ENCODE measurements at places on chromosomes 3 and 15.
A peak's percentile ranks its signal among the peaks of the same experiment; 100 is the strongest.

DNA sequence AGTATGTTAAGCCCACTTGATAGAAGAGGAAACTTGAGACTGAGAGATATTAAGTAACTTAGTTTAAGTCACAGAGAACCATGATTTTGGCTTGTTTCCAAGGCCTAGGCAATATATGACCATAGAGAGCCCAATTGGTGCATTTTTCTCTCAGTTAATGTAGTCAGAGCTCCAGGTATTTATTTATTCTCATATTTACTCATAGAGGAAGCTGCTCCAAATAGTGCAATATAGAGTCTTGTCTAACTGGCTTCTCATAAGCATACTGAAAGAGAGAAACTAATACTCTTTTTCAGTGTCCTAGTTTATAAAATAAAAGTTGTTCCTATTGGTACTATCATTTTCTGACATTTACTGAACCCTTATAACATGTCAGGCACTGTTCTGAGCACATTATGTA is 15.2 kb downstream of the TRNT1 start:
- no peak for DNase-seq

- no peak for DNase-seq
Measured at GRCh38 chr3:122263058-122263457, 62.0 kb upstream of the CSTA start.

GRCh38 chr3:148331081-148331846 is 366.4 kb upstream of the AGTR1 start:
- DNase-seq = no peak

DNA sequence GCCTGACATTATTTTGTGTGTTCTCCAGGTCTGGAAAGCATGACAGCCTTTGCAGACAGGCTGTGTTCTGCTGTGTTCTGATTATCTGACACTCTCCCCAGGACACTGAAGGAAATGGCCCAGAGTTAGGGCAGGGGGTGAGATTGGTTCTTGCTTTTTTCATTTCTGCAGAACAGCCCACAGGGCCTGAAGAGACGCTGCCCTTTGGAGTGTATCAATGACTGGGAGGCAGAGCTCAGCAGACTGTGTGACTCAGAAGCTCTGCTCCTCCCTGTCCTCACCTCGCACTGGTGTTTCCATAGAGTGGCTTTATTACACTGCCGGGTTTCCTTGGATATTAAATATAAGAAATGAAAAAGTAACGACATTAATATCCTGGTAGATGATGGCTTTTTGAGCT is 523.6 kb downstream of the NTRK3 start:
- no peak for DNase-seq

DNA sequence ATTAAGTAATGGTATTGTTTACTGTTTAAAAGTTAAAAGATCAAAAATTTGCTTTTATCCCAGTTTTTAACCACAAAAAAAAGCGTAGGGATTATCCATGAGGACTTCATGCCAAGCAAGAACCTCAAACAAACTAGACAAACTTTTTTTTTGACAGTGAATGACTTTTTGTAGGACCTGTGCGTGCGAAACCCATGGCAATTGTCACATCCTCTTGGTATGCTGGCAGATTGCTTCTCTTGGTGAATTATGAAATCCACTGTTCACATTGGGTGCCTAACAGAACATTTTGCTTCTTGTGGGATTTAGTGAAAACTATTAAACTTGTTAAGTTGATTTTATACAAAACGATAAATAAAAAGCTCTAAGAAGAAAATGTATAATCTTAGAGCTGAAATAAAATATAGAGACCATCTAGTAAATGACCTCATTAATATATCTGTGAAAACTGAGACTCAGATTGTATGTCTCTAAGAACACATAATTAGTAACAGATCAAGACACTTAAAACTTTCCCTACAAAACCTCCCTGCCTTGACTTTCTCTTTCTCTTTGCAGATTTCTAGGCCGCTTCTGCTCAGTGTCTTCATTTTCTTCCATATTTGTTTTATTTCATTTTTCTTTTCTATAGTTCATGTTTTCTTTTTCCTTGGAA is 87.3 kb upstream of the CGNL1 start:
- DNase-seq = no peak

- DNase-seq = no peak
Measured at GRCh38 chr3:41272667-41273066, 73.4 kb downstream of the CTNNB1 start.

- peak; percentile 58 for DNase-seq
Measured at GRCh38 chr3:188287762-188288505, 134.0 kb downstream of the LPP start.

GRCh38 chr3:196642434-196642833 is 2.9 kb downstream of the NRROS start:
- DNase-seq = no peak

DNA sequence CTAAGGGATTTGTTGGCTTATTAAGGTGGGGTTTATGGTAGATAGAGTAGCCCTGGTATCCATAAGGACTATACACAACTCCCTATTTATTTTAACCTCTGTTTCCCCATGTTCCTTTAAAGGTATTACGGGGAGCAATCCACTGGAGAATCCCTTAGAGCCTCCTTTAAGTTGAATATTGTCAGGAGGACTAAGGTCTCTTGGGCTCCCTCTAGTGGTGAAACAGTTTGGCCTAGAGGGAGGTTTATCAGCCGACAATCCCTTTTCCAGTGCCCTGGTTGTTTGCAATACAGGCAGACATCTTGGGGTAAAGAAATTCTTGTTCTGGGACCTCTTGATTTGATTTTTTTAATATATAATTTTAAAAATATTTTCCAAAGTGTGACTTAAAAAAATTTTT is 12.9 kb downstream of the OPA1 start:
- DNase-seq = peak; percentile 67

- DNase-seq = peak; percentile 25
Measured at GRCh38 chr3:13217736-13218540, 144.7 kb upstream of the IQSEC1 start.

DNA sequence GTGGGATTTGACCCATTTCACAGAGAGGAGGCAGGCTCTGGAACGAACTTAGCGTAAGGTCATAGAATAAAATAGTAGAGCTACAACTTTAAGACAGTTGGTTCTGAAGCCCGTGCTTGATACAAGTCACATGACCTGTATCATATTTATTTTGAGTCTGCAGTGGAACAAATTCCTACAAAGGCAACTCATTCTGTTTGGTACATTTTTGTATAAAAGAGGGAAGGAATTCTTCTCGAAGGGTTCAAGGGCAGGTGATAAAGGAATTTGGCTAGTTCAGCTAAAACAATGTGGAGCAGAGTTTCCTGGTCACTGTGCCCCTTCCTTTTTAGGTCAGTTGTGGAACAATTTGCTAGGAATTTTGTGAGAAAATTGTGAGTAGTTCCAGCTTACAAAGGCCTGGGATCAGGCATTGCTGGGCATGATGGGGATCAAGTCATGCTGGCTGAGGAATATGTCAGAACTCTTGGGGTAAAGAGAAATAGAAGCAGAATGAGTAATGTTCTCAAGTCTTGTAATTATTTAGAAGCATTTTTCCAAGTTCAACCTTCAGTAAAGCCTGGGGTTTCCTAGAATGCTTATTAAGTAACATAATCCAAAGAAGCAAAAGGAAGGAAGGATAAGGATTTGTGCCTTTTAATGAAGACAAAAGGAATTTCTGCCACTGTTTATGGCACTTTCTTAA is 19.1 kb downstream of the USP3 start:
- no peak for DNase-seq

DNA sequence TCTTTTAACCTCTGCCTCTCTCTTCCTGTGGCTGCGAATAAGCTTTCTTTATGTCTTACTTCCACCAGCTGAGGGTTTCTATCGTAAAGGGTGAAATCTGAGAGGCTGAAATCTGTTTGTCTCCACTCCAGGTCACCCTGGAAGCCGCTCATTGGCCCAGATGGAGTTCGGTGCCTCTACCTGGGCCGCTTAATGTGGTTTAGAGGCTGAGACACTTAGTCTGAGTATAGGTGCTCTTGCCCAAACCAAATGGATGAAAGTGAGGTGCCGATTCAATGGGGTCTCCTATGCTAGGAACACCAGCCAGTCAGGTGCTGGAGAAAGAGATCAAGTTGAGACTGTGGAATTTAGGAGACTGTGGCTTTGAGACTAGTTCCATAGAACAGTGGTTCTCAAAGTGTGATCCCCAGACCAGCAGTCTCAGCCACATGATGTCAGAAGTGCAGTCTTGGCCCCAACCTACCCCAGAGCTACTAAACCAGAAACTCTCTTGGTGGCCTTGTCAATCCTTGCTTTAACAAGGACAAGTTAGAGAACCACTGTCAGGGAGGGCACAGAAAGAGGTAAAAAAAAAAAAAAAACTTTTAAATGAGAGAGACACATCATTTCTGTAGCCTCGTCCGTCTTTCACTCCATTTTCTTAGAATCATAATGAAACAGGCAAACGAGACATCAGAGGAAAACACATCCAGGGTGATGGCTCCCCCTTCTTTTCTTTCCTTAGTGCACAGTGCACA is 54.9 kb upstream of the CCR2 start:
- peak; percentile 92 for DNase-seq

DNA sequence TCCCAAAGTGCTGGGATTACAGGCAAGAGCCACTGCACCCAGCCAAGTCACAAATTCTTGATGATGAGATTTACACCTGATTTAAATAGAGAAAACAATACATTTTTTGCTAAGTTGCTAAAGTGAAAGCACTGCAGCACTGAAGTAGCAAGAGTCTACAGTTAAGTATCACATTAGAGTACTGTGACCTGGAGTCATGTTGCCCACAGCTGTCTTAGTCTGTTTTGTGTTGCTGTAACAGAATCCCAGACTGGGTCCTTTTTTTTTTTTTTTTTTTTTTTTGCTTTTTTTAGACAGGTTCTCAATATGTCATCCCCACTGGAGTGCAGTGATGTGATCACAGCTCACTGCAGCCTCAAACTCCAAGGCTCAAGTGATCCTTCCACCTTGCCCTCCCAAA is 23.2 kb upstream of the GNB4 start:
- no peak for DNase-seq

GRCh38 chr3:128011140-128011539 is 41.1 kb upstream of the SEC61A1 start:
- no peak for DNase-seq

DNA sequence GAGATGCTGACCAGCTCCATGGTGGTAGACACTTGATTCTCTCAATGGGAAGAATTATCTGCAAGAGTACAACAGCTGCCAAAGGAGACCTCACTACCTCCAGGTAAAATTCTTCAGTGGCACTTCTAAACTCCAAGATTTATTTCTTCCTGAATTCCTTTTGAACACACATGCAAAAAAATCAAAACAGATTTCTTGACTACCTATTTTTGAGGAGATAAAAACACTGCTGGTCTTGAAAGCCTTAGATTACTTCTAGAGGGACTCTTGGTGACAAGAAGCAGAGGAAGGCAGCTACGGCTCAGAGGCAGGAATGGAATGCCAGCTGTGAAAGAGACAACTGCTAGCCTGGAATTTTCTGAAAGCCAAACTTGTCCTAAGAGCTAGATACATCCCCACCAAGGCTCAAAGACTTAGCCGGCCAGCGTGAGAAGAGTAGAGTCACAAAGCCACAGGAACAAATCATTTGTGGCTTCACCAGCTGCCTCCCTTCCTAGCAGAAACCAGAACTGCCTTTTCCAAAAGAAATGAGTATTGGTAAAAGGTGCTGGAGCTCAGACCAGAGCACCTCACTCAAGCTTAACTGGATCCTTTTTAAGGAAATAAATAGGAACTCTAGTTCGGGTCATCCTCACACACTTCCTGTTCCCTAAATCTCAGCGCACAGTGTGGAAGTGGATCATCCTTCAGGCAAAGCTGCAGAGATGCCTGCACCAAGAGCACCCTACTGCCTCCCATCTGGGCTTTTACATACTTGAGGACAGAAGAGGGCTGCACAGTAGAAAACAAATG is 32.6 kb downstream of the CLK3 start:
- no peak for DNase-seq

All from activated CD4-positive, alpha-beta T cell treated with anti-CD3 and anti-CD28 coated beads, Interleukin-2, amount 50 U/mL, for 16 hours (primary cell).